ENCODE measurements at places on chromosomes 11 and 22.

DNA sequence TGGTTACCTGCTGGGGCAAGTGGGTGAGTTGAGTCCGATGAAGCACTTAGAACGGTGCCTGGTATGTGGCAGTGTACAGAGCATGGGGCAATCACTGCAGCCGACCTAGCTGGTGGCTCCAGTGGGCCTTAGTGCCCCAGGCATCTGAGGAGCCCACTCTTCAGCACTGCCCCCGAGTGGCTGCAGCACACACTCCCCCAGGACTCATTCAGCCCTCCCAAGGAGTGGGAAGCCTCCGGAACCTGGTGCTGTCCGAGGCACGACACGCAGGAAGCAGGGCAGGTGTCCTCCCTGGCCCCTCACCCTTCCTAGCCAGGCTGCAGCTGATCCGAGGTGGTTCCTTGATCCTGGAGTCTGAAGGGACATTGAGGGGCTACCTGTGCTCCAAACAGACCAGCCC lies 42.4 kb upstream of the PRODH start:
- no peak for DNase-seq

GRCh38 chr11:12013781-12014180 lies 5.4 kb upstream of the DKK3 start:
- no peak for DNase-seq

DNA sequence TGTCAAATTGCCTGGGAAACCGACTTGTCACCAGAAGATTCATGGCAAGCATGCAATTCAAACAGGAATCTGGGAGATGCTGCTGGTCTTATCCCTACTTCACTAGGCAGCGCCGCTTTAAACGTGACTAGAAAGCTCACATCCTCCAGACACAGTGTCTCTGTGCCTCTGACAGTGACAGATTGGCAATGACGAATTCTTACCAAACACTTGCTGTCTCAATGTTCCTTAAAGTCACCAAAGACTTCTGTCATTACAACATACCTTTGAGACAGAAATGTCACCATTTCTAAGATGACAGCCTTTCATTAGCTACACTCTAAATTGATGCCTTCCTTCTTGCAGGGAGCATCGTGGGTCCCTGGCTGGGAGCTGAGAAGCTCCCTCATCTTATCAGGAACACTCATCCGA lies 197.8 kb downstream of the CWF19L2 start:
- no peak for DNase-seq

DNA sequence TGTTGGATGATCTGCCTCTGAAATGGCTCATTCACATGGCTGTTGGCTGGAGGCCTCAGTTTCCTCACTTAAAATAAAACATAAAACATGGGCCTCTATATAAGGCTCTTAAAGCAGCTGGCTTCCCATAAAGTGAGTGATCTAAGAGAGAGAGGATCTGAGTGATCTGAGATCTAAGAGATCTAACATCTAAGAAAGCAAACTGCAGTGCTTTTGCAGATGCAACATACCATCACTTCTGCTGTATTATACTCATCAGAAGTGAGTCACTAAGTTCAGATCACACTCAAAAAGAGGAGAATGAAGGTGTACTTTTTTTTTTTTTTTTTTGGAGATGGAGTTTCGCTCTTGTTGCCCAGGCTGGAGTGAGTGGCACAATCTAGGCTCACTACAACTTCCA lies 18.1 kb upstream of the HSPA8 start:
- DNase-seq: no peak

- DNase-seq: no peak
Measured at GRCh38 chr11:96246718-96247552, 96.1 kb downstream of the MAML2 start.

- no peak for DNase-seq
Measured at GRCh38 chr11:11243590-11244469, 109.2 kb downstream of the CSNK2A3 start.

- peak; percentile 83 for DNase-seq
Measured at GRCh38 chr11:8963569-8964323, 496 bp downstream of the TMEM9B start.

GRCh38 chr22:45318558-45319323 lies 9.0 kb downstream of the FAM118A start:
- no peak for DNase-seq

DNA sequence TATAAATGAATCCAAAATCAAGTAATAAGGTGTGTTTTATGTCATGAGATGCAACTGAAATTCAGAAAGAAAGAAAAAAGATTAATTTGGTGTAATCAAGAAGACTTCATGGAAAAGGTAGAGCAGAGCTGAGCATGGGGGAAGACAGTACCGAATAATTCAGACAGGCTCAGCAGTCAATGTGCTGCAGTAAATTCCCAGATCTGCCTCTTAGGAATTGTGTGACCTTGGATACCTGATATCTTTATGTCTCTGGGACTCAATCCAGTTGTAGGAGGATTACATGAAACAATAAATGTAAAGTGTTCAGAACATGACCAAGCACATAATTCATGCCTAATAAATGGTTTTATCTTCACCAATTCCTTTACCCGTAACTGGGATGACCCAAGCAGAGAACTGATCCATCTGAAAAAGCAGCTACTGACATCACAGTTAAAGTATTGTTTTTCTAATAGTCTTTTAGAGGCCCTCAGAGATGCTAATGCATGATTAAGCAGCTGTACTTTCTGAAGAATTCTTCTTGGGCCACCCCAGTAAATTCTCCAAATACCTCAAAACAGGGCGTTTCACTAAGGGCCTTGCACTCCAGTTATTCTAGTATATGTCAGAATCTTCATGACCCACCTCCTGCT lies 7.8 kb downstream of the MS4A12 start:
- DNase-seq: no peak

- no peak for DNase-seq
Measured at GRCh38 chr11:73243093-73243485, 25.0 kb downstream of the P2RY2 start.

All from prostate gland (tissue), 2 donors.